ENCODE measurements at places on chromosomes 5 and 9.

GRCh38 chr5:30195036-30195435, 998.5 kb upstream of the CDH6 start:
- no peak for DNase-seq

DNA sequence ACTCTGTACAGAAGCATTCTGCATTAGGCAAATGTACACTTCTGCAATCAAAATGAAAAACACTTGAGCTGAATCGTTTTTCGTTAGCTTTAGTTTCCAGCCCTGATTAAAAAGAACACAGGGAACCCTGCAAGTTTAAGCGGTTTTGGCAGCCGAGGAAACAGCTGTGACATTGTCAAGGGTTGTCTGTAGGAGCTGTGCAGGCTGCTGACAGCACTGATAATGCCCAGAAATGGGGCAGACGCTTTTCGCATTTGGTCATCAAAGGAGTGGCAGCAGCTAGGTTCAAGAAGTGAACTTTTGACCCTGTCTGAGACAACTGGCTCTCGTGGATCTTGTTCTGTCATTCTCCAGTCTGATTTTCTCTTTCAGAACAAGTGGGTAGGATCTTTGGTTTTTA, 165.6 kb upstream of the CCDC152 start:
- no peak for DNase-seq

- no peak for DNase-seq
These were observed 180.7 kb upstream of the RAI14 start for GRCh38 chr5:34475249-34475966.

DNA sequence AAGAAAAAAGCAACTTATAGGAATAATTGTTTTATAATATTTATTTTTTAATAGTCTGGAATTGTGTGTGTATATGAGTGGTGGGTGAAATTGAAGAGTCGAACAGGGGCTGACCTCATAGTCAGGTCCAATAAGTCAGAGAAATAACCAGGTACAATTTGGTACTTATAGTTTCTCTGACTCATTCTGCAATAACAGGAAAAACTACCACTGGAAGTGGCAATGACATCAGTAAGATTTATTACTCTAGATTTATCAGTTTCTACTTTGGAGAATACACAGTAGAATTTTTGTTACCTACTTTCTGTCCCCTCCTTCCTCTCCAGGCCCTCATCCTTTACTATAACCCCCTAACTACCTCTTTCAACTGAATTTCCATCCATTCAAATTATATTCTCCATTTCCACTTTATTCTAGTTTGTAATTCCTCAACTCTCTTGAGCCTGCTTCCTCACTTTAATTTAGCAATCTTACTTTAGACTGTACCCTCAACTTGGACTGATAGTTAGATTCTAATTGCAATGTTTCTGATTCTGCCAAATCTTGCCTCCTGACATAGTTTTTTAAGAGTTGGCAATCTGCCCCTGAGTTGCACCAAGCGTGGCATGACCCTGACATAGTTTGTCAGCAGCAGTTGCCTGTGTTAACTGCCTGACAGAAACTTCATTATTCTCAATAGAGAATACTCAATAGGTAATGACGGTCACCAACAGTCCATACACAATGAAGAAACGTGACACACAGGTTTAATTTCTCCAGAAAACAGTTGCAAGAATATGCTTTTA, 475.3 kb upstream of the RIOK2 start:
- DNase-seq = no peak

DNA sequence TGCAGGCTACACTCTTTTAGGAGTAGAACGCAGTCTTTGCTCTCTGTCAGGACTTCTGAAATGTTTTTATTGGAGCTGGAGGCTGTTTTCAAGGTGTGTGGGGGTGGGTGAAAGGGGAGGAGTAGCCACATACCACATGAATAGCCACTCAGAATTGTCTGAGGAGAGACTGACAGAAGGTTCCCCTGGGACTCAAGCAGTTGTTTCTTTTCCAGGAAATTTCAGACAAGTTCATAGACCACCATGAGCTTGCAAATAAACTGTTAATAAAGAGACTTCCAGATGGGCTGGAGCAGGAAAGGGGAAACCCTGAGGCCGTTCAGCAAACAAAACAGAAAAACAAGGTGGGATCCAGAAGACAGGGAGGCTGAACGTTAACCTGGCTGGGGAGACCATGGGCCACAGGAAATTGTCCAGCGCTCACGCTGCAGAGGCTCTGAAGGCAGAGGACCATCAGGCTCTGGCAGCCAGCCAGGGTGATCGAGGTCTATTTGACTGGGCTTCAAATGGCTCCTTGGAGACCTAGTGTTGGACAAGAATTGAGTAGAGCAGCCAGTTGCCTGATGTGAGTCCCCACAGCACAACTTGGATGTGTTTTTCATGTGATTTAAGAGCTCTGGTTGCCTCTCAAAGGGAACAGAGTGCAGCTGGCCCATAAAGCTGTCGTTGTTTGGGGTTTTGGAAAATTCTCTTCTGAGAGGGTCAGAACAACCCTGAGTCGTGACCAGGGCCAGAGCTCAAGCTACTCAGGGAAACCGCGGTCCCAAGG, 159.2 kb upstream of the RAI14 start:
- DNase-seq = no peak

DNA sequence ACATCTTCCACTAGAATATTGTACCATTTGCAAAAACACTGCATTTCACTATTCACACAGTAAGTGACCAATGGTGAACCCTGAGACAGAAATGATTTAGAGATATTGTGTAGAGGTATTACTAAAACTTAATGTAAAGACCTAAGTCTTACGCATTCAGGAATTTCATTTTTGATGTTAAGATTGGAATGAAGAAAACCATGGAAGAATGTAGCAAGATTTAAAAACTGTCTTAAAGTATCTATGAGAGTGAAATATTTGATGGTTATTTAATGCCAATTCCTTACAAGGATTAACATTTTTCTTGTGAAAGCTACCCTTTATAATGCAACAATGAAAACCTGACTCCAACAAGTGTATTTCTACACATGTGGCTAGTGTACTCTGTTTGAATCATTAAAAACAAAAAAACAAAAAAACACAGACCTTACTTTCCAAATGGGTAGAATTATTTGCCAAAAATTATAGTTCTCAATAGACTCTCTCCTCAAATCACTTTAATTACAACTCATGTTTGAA, 172.0 kb downstream of the NNT start:
- DNase-seq = no peak

GRCh38 chr5:126544087-126544740, 50.8 kb downstream of the ALDH7A1 start:
- no peak for DNase-seq

DNA sequence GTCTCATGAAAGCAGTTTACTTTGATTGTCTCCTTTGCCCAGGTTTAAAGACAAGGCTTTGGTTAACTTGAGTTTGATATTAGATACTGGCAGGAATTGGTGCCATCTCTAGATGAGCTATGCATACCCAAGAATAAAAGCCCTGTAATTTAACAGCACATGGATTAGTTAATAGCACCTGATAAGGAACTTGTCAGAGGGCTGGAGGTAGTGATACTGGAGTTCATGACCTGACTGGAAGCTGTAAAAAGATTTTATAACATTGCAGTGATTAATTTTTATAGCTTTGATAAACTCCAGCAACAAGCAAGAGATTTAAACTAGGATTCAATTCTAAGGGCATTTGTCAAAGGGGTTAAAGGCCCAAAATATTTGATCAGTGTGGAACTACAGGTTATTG, 34.9 kb upstream of the SYK start:
- DNase-seq = no peak

DNA sequence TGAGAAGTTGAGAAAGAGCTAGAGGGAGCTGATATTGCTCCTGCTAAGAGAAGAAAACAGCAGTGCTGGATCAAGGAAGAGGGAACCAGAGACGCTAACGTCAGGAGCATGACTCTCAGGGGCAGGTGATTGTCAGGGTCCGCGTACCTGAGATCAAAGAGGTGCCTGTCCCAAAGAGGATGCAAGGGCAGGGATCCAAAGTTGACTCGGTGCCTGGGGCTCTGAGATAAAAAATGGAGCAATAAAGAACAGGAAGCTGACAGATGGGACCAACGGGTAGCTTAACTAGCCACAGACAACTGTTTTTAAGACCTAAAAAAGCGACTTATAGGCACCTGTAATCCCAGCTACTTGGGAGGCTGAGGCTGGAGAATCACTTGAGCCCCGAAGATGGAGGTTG, 517.8 kb downstream of the IRX1 start:
- DNase-seq = no peak

DNA sequence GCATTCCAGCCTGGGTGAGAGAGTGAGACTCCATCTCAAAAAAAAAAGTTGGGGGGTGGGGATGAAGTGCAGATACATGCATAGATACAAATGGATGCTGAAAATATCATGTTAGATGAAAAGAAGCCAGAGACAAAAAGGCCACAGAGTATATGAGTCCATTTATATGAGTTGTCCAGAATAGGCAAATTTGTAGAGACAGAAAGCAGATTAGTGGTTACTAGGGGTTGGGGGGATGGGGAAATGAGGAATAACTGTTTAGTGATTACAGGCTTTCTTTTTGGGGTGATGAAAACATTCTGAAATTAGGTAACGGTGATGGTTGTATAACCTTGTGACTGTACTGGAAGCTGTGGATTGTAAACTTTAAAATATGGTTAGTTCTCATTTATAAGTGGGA, 13.8 kb upstream of the LHFPL2 start:
- no peak for DNase-seq

- no peak for DNase-seq
These were observed 1365.3 kb upstream of the WWC1 start for GRCh38 chr5:166926138-166926537.

- DNase-seq = no peak
These were observed 60.6 kb downstream of the TMEM174 start for GRCh38 chr5:73233461-73234203.

GRCh38 chr5:20619591-20619990, 631.6 kb upstream of the CDH18 start:
- no peak for DNase-seq

DNA sequence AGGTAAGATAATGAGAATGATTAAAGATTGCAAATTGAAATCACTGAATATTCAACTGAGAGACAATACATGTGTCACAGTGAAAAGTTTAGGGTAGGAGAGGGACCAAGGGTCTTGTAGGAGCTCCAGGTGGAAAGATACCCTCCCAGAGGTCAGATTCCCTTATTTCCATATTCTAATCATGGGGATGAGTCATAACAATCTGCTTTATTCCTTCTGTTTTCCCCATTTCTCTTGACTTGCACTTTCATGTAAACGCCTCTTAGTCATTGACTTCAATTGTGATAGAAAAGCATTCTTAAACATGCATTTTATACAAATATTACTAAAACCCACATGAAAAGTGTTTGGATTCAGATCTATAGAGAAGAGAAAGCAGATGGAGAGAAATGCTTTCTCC, 81.3 kb upstream of the CTSL start:
- no peak for DNase-seq

GRCh38 chr5:95177456-95177855, 107.4 kb downstream of the MCTP1 start:
- DNase-seq = no peak

DNA sequence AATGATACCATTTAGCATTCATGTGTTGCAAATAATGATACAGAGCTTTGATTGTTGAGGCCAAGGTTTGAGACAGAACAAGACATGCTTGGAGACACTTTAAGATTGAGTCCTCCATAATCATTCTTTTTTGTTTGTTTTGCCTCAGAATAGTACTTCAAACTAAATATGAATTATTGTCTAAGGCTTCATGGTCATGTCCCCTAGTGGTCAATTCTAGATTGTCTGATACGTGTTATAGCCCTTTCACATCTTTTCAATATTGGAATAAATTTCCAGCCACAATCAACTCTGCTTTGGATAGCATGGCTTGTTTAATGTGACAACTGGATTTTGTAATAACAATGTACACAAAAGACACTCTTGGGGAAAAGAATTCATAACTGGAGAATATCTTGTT, 64.2 kb downstream of the PRLR start:
- no peak for DNase-seq

GRCh38 chr9:91697201-91697600, 252.8 kb downstream of the ROR2 start:
- no peak for DNase-seq

DNA sequence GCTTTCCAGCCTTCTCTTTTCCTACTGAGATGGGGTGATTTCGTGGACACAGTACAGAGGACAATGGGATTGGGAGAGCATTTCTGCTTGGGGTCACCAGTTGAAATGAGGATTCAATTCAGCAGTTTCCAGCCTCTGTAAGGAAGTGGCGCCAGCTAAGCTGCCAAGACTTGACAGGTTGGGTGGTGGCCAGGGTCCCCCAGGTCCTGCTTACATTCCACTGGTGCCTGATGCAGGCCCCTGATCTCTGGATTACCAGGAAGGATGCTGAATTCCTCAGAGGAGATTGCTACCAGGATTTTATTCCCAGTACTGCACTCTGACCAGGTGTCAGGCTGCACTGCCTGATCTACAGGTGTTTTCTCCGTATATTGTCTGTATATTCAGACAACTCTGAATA, 119.7 kb downstream of the PSD2 start:
- no peak for DNase-seq

DNA sequence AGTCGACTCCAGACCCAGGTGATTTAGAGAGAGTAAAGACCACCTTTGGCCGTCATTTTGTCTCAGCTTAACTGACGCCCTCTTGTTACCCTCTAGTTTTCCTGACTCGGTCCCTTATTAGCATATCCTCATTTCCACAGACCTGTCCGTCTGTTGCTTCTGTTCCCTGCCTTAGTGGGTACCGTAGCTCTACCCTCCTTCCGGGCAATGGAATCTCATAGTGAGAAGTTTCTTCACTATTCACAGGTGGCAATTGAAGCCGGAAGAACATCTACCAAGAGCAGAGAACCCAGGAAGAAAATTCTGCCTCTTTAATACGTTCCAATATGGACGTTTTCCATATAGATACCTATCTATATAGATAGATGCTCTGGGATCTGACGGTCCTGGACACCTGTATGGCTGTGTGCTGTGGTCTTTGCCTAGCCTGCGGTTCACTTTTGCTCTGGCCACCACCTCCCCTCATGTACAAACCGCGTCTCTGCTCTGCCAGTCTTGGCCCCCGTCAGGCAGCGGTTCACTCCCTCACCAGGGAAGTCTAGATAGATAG, 652 bp upstream of the TMEM161B start:
- no peak for DNase-seq

- DNase-seq = no peak
These were observed 20.3 kb upstream of the FLT4 start for GRCh38 chr5:180669661-180670060.

Data from stimulated activated CD8-positive, alpha-beta memory T cell treated with anti-CD3 and anti-CD28 coated beads, Interleukin-7, amount 100 ng/mL, for 1 hour (primary cell).